ENCODE measurements at places on chromosomes 4 and X. TPM values are rescaled to one million over a fixed set of nuclear protein-coding genes. Genes with fewer than 3 reads are reported as not detected.

The MAEA gene
- total RNA-seq = 34.0 TPM

The ZIC3 gene
- not detected for total RNA-seq

The KLB gene
- total RNA-seq = not detected

The ARX gene
- total RNA-seq = not detected

The FGF16 gene
- total RNA-seq = 0.73 TPM

The PCDH19 gene
- total RNA-seq = under 0.01 TPM

The FAM53A gene
- total RNA-seq = 0.73 TPM

The CFAP47 gene
- total RNA-seq = 2.2 TPM

- H3K36me3 ChIP-seq = no peaks in the 10 kb centered on the region
- DNase-seq = peak; percentile 85
- peak within 1 kb of the TSS; percentile 76 for H3K27ac ChIP-seq
- H3K4me1 ChIP-seq = peaks cover 18% of the 10 kb centered on the region
Measured at GRCh38 chr4:40749717-40750460, at the start of gene NSUN7. NSUN7 (plus strand) TSS chr4:40749955; CDS start chr4:40750694, 739 bp downstream.

DNA sequence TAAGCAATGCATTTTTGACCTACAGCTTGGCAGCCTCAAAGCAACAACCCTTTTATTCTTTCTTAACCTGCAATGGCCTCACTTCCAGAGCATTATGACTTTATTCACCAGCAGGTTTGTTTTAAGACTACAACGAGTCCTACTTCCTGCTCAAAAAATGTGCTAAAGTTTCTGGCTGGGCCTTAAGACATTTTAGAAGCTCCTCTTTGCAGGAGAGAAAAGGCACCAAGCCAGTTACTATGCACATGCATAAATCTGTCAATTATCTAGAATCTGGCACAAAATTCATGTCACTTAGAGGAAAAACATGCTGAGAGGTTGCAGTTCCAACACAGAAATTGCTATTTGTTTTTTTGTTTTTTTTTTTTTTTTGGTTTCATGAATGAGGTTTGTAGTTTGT is 223.0 kb upstream of the EPHA5 start:
- no peaks in the 10 kb centered on the region for H3K36me3 ChIP-seq
- DNase-seq = no peak

DNA sequence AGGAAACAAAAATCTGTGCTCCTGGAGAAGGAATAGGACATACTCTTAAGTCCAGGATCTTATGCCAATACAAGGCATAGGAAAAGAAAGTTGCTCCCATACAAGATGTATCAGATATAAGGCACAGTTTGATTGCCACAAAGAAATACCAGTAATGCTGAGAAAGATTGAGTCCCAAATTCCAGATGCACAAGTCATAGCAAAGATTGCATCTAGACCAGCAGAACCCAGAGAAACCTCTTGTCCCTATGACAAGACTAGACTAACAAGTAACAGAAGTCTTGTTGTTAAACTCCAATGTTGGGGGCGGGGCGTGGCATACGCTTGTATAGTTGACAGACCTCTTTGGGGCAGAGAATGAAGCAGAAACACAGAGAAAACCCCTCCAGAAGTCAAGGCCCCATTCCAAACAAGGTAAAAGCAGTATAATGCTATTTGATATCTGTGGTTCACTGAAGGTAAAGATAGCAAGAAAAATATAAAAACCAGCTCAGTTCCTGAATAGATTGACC is 671.5 kb upstream of the GRIA3 start:
- no peak overlapping the region for H3K4me3 ChIP-seq
- no peak overlapping the region for H3K27ac ChIP-seq
- no peaks in the 10 kb centered on the region for H3K4me1 ChIP-seq
- no peak for DNase-seq
- no peaks in the 10 kb centered on the region for H3K27me3 ChIP-seq

GRCh38 chr4:95537863-95538488 is 10.8 kb downstream of the UNC5C start:
- H3K36me3 ChIP-seq = no peaks in the 10 kb centered on the region
- no peak overlapping the region for H3K4me3 ChIP-seq
- H3K27ac ChIP-seq = no peak overlapping the region
- H3K27me3 ChIP-seq = no peaks in the 10 kb centered on the region
- H3K4me1 ChIP-seq = no peaks in the 10 kb centered on the region
- DNase-seq = no peak

DNA sequence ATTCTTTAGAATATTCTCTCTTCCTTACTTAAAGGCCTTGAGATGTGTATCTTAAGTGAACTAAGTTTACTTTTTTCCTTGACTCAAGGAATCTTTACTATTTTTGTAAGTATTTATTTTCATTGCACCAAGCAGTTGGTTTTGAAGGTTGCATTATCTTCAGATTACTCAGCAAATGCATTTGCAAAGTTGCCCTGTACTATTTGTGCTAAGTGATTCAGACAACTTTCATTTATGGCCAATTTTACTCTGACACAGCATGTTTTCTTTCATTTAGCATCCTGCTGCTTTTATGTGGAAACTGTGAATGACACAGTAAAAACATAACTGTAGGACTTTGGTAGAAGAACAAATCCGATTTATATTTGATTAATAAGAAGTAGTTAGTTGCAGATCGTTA is 191.0 kb downstream of the CCSER1 start:
- no peaks in the 10 kb centered on the region for H3K27me3 ChIP-seq
- H3K4me3 ChIP-seq = no peak overlapping the region
- no peak overlapping the region for H3K27ac ChIP-seq
- no peaks in the 10 kb centered on the region for H3K36me3 ChIP-seq
- DNase-seq = no peak

GRCh38 chrX:39930786-39931528 is 166.8 kb downstream of the BCOR start:
- DNase-seq = no peak
- no peaks in the 10 kb centered on the region for H3K4me1 ChIP-seq
- H3K36me3 ChIP-seq = no peaks in the 10 kb centered on the region
- no peaks in the 10 kb centered on the region for H3K27me3 ChIP-seq
- no peak overlapping the region for H3K4me3 ChIP-seq
- H3K27ac ChIP-seq = peak overlapping the region; percentile 8

DNA sequence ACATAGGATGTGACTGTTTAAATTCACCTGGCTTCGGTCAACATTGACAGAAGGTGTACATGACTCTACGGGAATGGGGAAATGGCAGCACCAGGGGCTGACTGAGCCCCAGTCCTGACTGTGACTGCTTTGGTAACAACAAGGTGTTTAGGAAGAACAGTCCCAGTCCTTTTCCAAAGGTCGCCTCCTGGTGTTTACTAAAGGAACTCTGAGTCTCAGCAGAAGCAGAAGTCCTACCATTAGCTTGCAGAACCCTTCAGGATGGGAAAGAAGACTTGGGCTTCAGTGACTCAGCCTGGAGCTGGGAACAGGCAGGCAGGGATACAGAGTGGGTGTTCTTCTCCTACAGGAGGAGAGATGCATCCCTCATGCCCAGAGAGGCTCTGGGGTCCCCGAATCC is 103.3 kb downstream of the MGST2 start:
- no peak overlapping the region for H3K4me3 ChIP-seq
- peaks cover 1% of the 10 kb centered on the region for H3K4me1 ChIP-seq
- peak; percentile 26 for DNase-seq

GRCh38 chrX:12378253-12378652 is 240.0 kb downstream of the FRMPD4 start:
- no peaks in the 10 kb centered on the region for H3K4me1 ChIP-seq
- H3K4me3 ChIP-seq = no peak overlapping the region
- no peak overlapping the region for H3K27ac ChIP-seq
- DNase-seq = no peak
- no peaks in the 10 kb centered on the region for H3K36me3 ChIP-seq

DNA sequence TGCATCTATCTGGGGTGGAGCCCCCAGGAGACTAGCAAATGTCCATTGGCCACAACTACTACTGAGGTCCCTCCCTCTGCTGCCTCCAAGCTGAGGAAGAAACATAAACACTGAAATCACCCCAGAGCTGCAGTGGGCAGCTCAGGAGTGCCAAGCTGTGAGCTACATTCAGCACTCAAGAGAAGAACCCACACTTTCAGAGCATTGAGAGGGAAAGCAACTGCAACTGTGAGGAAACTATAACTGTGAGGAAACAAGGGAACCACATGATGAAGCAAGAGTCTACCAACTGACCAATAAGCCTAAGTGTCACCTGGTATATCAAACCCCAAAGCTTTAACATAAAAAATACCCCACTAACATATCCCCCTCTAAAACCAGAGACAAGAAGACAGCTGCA is 373.5 kb upstream of the TACR3 start:
- H3K27ac ChIP-seq = no peak overlapping the region
- H3K27me3 ChIP-seq = no peaks in the 10 kb centered on the region
- no peaks in the 10 kb centered on the region for H3K36me3 ChIP-seq
- H3K4me3 ChIP-seq = no peak overlapping the region

DNA sequence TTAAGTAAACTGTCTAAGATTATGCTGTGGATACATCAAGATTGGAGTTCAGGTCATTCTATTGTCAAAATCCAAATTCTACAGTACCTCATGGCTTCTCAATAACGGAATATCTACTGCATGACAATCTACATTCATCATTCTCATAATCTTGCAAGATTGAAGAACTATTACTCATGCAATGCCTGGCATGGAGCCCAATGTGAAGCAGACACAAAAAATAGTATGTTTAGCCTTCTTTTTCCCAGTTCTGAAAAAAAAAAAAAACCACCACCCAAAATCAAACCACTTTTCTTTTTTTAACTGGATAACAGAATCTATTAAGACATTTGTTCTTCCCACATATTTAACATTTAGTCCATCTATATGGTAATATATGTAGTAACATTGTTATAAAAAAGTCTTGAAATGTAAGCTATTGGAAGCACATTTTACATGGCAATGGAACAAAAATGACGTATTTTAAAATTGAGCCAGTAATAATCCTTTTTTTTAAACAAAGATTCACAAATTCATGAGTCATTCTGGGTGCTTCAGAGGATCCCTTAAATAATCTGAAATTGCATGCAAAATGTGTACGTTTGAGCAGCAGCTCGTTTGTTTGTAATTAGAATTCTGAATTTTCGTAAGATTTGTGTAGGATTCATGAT is 232.2 kb upstream of the FMR1 start:
- no peak overlapping the region for H3K27ac ChIP-seq
- H3K36me3 ChIP-seq = no peaks in the 10 kb centered on the region

DNA sequence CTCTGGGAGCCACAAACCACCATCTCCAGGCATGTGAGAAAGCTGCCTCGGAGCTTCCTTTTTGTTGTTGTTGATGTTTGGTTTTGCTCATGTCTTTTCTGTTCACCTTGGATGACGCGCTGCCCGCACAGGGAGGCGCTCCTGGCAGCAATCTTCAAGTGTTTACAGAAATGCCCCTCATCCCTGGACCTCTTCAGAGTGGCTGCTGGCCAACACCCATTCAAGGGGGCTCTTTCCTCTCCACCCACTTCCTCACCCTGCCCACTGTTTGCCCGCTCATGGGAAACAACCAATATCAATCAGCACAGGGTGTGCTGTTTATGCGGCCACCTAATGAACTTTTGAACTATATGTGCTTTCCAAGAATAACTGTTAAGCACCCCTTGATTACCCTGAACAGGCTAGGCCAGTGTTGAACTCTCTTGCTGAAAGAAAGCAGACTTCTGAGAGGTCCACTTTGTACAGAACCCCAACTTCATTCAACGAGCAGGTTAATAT is 355.1 kb upstream of the CLNK start:
- DNase-seq = no peak
- H3K4me3 ChIP-seq = no peak overlapping the region
- no peaks in the 10 kb centered on the region for H3K4me1 ChIP-seq
- H3K36me3 ChIP-seq = no peaks in the 10 kb centered on the region
- no peaks in the 10 kb centered on the region for H3K27me3 ChIP-seq
- H3K27ac ChIP-seq = no peak overlapping the region

DNA sequence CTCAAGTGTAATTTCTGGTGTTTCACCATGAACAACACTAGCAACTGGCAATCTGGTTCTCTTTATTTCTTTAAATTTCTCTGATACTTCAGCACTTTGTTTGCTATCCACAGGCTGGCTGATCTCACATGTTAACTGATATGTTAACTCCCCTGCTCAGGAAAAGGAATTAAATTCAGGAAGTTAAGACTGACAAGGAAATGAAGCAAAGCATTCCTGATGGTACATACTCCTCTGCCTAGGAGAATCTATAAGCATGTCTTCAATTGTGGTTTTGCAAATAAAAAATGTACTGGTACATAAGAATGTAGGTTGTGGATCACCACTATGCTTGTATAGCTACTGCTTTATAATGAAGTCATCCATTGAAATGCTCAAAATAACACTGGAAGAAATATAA is 1119.2 kb upstream of the INTU start:
- no peak overlapping the region for H3K4me3 ChIP-seq
- H3K27ac ChIP-seq = no peak overlapping the region
- no peaks in the 10 kb centered on the region for H3K27me3 ChIP-seq
- no peak for DNase-seq
- H3K36me3 ChIP-seq = no peaks in the 10 kb centered on the region
- no peaks in the 10 kb centered on the region for H3K4me1 ChIP-seq

DNA sequence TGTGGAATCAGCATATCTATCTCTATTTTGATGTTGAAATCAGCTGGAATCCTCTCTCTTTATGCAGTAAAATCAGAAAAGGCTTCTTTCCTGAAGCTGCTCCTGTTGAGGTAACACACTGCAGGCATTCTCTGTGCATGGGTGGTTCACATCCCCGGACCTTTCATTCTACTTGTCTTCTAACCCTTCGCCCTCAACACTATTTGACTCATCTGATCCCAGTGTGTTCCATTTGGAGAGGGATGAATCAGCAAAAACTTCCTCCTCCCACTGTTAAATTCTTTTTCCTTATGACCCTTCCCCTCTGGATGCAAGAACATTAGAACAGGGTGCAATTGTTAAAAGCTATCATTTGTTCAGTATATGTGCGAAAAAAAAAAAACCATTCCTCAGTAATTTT is 67.4 kb downstream of the RNF150 start:
- H3K4me3 ChIP-seq = no peak overlapping the region
- no peaks in the 10 kb centered on the region for H3K36me3 ChIP-seq
- no peaks in the 10 kb centered on the region for H3K4me1 ChIP-seq

DNA sequence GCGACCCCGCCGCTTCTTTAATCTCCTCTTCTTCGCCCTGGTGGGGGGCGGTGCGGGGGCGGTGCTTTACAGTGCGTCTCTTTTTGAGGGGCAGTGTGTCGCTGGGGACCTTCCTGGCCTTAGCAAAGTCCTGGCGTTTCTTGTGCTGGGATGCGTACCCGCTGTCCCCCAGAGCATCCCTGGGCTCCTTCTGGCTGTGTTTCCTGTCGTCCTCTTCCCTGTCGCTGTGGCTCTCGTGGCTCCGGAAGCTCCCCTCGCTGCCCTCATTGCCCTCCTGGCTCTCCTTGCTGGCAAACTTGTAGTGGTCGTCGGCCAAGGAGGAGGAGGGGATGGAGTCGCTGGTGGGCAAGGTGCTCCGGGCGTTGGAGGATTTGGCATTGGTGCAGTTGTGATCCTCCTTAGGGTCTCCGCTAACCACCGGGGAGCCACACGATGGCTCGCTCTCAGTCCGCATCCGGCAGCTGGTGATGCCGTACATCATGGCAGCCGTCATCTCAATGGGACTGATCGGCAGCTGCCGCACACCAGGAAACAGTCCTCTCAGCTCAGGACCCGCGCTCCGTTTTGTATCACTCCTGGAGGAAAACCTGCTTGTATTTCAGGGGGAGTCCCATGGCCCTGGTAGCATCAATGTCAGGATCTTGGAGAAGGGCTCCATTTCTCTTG is 30.4 kb upstream of the TMSB15A start:
- H3K27ac ChIP-seq = no peak overlapping the region
- peaks cover 14% of the 10 kb centered on the region for H3K27me3 ChIP-seq
- DNase-seq = no peak
- H3K36me3 ChIP-seq = no peaks in the 10 kb centered on the region

Measured in stomach (tissue), 19 donors.